ENCODE measurements at places on chromosomes 3 and 15. TPM values are rescaled to one million over a fixed set of nuclear protein-coding genes. Genes with fewer than 3 reads are reported as not detected.
A peak's percentile ranks its signal among the peaks of the same experiment; 100 is the strongest.

The GOLGA8G gene
- not detected for polyA plus RNA-seq

The SH2D7 gene
- polyA plus RNA-seq, result not detected

The LINGO1 gene
- not detected for polyA plus RNA-seq

The LRRC31 gene
- not detected for polyA plus RNA-seq

The ZNF385D gene
- polyA plus RNA-seq, result 0.42 TPM

- peaks cover 36% of the 10 kb centered on the region for H3K36me3 ChIP-seq
- DNase-seq, result peak; percentile 15
- H3K4me3 ChIP-seq, result peak overlapping the region; percentile 84
- H3K4me1 ChIP-seq, result peaks cover 20% of the 10 kb centered on the region
- no peaks in the 10 kb centered on the region for H3K27me3 ChIP-seq
These were observed 55.8 kb downstream of the PRKCI start for GRCh38 chr3:170277833-170278580.

DNA sequence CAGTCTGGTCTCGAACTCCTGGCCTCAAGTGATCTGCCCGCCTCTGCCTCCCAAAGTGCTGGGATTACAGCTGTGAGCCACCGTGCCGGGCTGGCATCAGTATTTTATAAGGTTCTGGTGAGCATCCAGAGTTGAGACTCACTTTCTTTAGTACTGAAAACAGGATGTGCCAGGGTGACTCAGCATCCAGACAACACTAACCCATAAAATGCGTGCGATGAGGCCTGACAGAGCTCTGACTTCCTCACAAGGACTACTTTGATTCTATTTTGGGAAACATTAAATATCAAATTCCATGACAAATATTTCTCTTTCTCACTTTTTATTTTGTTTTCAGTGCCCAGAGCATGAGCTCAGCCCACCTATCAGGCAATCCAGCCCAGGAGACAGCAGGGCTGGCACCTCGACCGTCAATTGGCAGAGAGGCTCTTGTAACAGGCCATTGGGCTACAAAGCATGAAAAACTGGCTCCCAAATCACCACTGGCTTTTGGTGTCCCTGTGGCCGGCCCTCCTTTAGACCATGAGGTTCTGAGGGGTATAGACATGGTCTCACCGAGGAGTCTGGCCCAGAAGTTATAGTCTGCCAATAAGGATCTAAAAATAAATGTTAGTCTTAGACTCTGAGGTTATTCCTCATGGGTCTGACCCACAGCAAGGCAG lies 75.0 kb downstream of the FEM1B start:
- no peaks in the 10 kb centered on the region for H3K4me1 ChIP-seq
- H3K27me3 ChIP-seq, result peaks cover 2% of the 10 kb centered on the region
- H3K27ac ChIP-seq, result no peak overlapping the region

GRCh38 chr3:192943393-192943792 lies 25.7 kb upstream of the MB21D2 start:
- no peaks in the 10 kb centered on the region for H3K27me3 ChIP-seq
- H3K36me3 ChIP-seq, result no peaks in the 10 kb centered on the region
- H3K4me3 ChIP-seq, result no peak overlapping the region
- no peak for DNase-seq
- H3K4me1 ChIP-seq, result no peaks in the 10 kb centered on the region

GRCh38 chr3:13031621-13032020 lies 41.6 kb downstream of the IQSEC1 start:
- DNase-seq, result no peak
- peaks cover 12% of the 10 kb centered on the region for H3K36me3 ChIP-seq
- H3K27me3 ChIP-seq, result peaks cover 4% of the 10 kb centered on the region

DNA sequence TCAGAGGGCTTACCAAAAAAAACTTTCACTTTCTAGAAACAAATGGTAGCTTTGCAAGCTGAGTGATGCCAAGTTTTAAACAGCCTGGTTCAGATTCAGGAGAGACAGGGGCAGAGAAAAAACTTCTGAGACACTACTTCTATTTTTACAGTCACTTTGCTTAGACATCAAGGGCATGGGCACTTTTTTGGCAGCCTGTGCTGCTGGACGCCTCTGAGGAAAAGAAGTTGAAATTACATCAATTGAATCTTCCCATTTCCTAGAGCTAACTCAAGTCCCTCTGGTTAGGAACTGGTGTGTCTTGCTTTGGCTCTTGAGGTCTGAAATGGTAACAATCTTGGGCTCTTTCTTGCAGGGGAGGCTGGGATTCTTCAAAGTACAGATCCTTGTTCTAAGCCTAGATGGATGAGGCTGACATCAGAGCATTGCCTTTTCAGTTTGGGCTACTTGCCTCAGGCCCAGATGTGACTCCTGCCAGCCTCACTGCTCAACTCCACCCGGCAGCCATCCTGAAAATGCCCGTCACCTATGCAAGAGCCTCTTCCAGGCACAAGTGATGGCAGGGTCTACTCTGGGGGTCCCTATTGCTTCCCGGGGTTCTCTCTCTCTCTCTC lies 357.5 kb downstream of the FOXP1 start:
- H3K27ac ChIP-seq, result peak overlapping the region; percentile 91
- H3K27me3 ChIP-seq, result peaks cover 4% of the 10 kb centered on the region
- no peak for DNase-seq

DNA sequence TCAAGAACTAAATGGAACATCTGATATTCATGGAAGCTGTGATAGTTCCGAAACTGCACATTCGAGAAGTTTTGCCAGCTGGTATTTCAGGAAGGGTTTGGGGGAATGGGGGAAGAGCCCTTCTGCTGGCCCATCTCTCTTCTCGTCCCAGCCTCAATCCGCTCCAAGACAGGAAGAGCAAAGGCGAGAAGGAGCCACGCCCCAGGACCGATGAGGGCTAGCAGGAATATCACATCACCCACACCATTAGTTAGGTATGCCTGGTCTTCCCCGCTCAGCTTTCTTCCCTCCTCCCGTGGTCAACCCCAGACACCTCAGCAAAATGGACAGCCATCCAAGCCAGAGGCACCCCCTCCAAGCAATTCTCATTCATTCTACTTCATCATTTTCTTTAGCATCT lies 14.9 kb upstream of the PCSK6 start:
- no peak overlapping the region for H3K4me3 ChIP-seq
- H3K4me1 ChIP-seq, result peaks cover 20% of the 10 kb centered on the region
- H3K36me3 ChIP-seq, result no peaks in the 10 kb centered on the region
- no peak overlapping the region for H3K27ac ChIP-seq
- no peak for DNase-seq

DNA sequence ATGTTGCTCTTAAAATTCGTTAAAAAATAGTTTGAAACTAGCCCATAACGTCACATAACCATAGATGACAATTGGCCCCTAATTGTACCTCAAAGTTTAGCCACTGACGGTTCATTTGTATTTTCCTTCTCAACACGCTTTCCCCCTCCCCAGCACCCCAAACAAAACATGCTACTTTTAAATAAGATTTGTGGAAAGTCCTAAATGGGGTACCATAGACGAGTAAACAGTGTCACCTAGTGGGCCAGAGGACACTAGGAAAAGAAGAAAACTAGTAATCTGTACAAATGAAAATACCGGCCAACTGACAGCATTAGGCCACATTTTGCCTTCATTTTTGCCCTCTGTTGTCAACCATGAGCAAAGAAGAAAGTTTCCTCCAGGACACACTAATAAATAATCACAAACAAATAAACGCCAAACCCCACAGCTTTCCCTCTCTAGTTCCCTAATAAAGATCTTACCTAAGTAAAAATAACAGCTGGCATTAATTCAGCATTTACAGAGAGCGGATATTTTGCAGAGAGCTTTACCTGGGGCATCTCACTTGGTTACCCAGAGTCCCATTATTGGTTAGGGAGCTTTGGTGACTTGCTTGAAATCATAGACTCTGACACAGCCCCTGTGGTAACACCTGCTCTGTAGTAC lies 175.1 kb upstream of the ATP11B start:
- H3K4me1 ChIP-seq, result no peaks in the 10 kb centered on the region
- no peak for DNase-seq
- no peak overlapping the region for H3K27ac ChIP-seq
- H3K4me3 ChIP-seq, result no peak overlapping the region
- no peaks in the 10 kb centered on the region for H3K36me3 ChIP-seq

- H3K4me1 ChIP-seq, result no peaks in the 10 kb centered on the region
- H3K4me3 ChIP-seq, result no peak overlapping the region
- no peak overlapping the region for H3K27ac ChIP-seq
- no peak for DNase-seq
- peaks cover 3% of the 10 kb centered on the region for H3K27me3 ChIP-seq
These were observed 156.0 kb downstream of the XXYLT1 start for GRCh38 chr3:195114786-195115599.

All from immature natural killer cell (primary cell).